Kasumi-1 (cell line): ENCODE measurements at places on chromosomes 4 and X.

GRCh38 chr4:135144498-135144897 lies 942.9 kb upstream of the PABPC4L start:
- no peak for DNase-seq

DNA sequence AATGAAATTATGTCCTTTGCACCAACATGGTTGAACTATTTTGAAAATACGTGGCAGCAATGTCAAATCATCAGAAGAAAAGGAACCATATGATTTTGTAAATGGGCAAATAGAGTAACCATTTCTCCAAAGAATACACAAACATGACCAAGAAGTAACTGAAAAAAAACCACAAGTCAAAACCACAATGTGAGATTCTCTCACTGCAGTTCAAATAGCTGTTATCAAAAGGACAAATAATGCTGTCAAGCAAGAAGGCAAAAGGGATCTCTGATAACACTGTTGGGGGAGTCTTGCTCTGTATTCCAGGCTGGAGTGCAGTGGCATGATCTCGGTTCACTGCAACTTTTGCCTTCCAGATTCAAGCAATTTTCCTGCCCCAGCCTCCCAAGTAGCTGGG lies 280.8 kb upstream of the ZCCHC13 start:
- no peak for DNase-seq

- DNase-seq: no peak
Measured at GRCh38 chr4:172842779-172843178, 325.8 kb upstream of the GALNT7 start.

GRCh38 chr4:109177096-109177810 lies 125.2 kb downstream of the COL25A1 start:
- no peak for DNase-seq

- no peak for DNase-seq
Measured at GRCh38 chr4:140315019-140315418, 58.4 kb upstream of the SCOC start.

- DNase-seq: no peak
Measured at GRCh38 chrX:6311540-6311939, 82.9 kb upstream of the NLGN4X start.

- DNase-seq: peak; percentile 56
Measured at GRCh38 chr4:138775890-138776289, 239.7 kb upstream of the NOCT start.

GRCh38 chr4:184810720-184811119 lies 15.0 kb downstream of the ACSL1 start:
- DNase-seq: peak; percentile 7
